NCI-H510A (cell line): ENCODE measurements at places on chromosomes 12 and 14.

- DNase-seq = peak; percentile 66
Measured at GRCh38 chr12:108773798-108774788, 42.8 kb upstream of the CORO1C start.

GRCh38 chr12:93848523-93849101 lies 171.4 kb downstream of the CRADD start:
- no peak for DNase-seq

GRCh38 chr12:70402597-70402996 lies 36.5 kb downstream of the KCNMB4 start:
- no peak for DNase-seq

DNA sequence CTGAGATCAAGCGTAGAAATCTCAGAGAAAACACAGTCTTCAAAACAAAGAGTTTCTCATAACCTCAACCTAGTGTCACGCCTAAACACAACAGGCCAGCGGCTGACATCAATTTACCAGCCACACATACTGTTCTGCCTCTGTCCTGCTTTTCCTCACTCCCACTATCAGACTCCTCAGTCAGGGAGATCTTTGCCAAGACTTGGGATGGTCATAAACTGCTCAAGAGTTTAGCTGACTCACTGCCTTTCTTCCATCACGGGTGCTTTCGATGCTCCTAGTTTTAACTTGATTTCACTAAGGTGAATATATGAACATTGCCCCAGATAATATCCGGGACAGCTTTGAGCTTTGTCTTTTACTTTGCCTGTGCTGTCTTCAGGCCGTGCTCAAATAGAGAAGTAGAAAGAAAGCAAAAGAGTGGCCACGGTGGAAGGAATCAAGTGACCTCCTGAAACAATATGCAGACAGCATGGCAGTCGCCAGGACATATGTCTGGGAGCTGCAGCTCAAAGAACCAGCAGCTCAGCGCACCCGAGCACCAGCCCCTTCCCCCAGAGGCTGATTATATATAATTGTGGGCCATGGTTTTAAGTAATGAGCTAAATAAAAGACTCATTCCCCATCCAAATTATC lies 12.1 kb downstream of the MDM1 start:
- DNase-seq = no peak

GRCh38 chr14:34873589-34874385 lies 1.4 kb downstream of the BAZ1A start:
- DNase-seq = peak; percentile 45

DNA sequence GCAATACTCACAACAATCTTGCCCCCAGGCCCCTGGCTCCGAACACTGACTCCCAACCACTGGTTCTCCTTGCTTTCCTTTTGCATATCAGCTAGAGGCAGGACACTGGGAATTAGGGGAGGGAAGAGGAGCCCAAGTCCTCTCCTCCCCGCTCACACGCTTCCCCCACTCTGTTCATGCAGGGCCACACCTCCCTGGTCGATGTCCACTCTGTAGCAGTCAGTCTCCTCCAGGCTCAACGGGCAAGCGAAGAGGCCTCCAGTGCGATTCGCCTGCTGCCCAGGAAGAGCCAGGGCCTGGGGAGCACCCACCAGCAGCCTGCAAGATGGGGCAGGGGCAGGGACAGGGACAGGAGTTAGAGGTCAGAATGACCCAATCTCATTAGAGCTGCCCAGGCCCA lies 4.8 kb downstream of the ITGA7 start:
- no peak for DNase-seq

- no peak for DNase-seq
Measured at GRCh38 chr14:34059037-34059924, 108.4 kb upstream of the EGLN3 start.

GRCh38 chr14:79809849-79810612 lies 401.3 kb downstream of the DIO2 start:
- DNase-seq = no peak

DNA sequence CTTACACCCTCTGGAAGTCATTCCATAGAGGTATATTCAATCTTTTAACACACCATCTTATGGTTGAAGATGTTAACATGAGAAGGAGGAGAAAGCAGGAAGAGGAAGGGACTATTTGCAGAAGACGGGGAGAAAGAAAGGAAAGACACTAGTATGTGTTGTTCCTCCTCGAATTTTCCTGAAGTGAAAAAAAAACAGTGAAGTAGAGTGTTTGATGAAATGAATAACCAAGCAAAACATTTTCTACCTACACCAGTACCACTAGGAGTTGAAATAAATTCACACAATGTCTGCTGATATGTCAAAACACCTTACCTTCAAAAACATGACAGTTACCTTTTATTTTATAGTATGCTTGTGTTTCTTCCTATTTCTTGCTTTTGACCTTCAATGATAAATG lies 1.4 kb upstream of the CNOT2 start:
- DNase-seq = no peak

GRCh38 chr12:109773384-109774011 lies 59.7 kb downstream of the TRPV4 start:
- no peak for DNase-seq

GRCh38 chr14:59600211-59600945 lies 23.8 kb upstream of the CCDC175 start:
- no peak for DNase-seq

DNA sequence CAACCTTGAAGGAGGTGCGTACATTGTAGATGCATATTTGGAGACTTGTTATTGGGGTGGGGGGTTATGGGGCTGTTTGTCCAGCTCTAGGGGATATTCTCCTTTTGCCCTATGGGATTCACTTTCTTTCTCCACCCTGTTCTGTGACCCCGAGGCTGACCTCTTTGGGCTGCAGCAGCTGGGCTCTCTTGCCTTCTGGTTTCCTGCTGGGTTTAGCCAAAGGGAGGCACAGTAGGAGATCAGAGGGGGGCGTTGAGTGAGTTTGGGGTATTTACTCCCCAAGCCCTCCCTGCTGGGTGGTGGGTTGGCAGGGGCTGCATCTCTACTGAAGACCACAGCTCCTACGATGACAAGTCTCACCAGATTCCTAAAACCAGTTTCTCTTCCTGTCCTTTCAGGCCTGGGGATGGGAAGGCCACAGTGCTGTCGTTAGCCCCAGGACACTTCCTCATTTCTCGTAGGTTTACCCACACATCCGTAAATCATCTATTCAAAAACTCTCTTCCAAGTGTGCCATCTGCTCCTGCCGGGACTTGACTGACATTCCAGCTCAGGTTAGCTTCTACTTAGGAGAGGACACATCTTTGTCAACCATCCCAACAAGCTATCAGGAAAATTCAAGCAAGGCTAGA lies 127.1 kb downstream of the TMEM30B start:
- DNase-seq = no peak

- DNase-seq = no peak
Measured at GRCh38 chr14:71324767-71325272, 417.6 kb downstream of the PCNX1 start.
